Activated T-helper 1 cell treated with anti-CD3 and anti-CD28 coated beads, Interleukin-2, amount 50 U/mL, for 16 hours (primary cell): ENCODE measurements at places on chromosomes 3 and 15.

GRCh38 chr15:84914351-84914750 lies 29.9 kb downstream of the SLC28A1 start:
- no peak for DNase-seq

- no peak for DNase-seq
Measured at GRCh38 chr3:53633197-53633787, 138.9 kb downstream of the CACNA1D start.

- DNase-seq: no peak
Measured at GRCh38 chr3:183212565-183212964, 40.5 kb upstream of the B3GNT5 start.

DNA sequence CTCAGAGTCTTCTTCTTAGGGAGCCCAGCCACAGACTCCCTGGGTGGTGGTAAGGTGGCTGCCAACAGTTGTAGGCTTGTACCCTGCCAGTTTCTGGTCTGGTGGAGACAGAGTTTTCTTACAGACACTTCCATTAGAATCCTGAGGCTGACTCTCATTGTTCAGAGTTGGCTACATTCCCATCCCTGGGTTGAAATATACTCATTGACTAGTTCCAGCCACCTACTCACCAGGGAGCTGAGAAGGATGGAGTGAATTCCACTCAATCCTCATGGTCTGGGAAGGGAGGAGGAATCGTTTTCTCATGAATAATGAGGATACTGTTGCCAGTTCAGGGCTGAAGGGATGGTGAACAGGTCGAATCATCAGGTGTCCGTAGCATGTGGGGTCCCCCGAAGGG lies 226.5 kb upstream of the PROK2 start:
- no peak for DNase-seq

DNA sequence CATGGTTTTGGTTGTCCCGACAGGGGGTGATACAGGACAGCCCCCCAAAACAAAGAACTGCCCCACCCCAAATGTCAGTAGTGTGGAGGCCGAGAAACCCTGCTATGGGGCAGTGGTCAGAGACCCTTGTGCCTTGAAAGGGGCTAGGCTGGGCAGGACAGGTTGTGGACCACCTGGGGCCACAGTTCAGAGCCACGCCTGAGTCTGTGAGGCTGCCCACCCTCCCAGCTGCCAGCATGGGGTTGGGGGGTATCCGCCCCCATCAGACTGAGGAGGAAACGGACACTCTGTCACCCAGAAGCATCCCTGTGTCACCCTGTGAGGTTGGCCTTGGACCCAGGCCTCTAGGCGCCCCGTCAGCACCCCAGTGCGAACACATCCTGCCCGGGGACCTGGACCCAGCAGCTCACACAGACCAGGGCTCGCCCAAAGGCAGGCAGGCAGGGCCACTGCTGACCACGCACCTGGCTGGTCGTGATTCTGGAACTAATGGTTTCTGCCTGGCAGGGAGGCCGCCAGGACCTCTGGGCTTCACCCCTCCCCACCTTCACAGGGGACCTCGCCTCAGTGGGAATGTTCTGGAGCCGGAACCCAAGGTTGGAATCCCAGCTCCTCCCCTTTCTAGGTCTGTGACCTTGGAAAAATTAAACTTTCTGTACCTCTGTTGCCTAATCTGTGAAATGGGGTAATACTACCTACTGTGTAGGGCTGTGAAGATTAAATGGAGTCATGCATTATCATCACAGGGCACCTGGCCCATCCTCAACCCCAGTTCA lies 1.4 kb downstream of the SLC41A3 start:
- no peak for DNase-seq

DNA sequence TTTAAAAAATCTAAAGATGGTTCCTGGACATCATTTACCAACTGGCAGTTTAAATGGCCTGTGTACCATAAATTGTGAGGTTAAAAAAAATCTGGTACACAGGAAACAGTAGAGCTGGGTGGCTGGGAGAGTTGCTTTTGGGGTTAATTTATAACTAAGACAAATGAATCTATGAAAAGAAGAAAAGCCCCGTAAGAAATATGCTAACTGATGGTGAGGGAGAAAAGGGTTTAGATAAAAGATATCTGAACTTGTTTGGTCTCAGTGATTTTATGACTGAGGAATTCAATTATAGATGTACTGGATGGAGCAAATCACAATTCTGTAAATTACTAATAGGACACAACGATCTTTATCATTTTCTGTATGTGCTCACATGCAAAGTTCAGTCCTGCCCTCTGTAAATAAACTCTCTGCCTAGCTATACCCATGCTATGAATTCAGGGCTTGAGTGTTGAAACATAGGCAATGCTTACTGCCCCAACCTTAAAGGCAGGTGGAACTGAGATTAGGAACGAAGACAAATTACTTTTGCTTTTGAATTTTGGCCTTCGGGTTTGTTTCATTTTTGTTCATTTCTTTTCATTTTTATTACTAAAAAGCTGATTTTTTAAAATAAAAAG lies 28.0 kb downstream of the PPARG start:
- no peak for DNase-seq

DNA sequence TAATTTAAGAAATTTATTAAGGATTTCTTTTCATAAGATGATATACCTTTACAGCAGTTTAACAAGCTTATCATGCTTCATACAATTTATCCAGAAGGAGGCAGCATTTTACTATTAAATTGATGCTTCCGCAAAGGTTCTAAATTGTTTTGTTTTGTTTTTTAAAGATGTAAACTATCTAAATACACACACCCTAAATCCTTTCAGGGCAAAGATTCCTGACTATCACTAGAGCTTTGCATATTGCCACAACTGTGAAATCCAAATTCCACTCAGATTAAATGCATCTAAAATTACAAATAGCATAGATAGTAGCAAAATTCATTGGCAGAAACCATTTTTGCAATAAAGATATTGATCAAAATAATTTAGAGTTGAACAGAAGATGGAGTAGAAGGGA lies 44.5 kb upstream of the CCNL1 start:
- no peak for DNase-seq

GRCh38 chr15:63640146-63640545 lies 43.0 kb downstream of the FBXL22 start:
- no peak for DNase-seq

- no peak for DNase-seq
Measured at GRCh38 chr3:183777016-183777618, 48.3 kb downstream of the MAP6D1 start.

DNA sequence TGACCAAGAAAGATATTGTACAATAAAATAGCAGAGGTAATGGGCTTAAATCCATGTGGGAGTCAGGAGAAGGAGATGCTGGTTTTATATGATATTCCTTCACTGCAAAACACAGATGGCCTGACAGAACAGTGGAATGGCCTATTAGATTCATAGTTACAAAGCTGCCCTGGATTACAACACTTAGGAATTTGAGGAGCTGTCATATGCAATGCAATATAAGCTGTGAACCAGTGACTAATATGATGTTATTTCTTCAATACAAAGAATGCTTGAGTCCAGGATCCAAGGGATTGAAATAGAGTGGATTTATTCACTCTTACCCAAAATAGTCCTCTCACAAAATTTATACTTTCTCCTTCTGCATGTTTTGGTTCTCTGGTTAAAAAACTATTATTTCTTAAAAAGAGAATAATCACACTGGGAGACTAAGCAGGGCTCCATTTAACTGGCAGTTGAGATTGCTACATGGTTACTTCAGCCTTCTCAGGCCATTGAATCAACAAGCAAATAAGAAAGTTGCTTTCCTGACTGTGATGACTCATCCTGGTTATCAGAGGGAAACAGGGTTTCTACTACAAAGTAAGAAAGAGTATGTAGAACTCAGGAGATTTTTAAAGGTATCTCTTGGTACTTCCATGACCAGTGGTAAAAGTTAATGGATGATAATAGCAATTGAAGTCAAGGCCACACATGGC lies 79.8 kb upstream of the ZPLD1 start:
- DNase-seq: no peak

DNA sequence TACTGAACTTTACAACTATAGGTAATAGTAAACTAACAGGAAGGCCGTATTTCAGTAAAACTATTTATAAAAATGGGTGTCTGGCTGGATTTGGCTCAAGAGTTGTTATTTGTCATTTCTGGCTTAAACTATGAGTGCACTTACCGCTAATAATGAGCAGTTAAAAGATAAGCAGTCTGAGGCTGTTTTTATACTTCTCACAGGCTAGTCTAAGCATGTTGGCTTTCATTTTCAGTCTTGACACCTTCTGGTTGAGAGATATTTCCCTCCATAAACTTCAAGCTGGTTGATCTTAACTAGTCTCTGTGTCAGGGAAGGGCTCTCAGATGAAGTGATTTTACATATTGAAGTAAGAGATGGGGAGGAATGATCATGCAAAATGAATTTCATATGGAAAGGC lies 96.1 kb downstream of the RSRC1 start:
- no peak for DNase-seq

GRCh38 chr3:189121092-189121491 lies 50.7 kb upstream of the TPRG1 start:
- DNase-seq: no peak

GRCh38 chr3:18357747-18358146 lies 67.4 kb downstream of the SATB1 start:
- no peak for DNase-seq

GRCh38 chr15:53829471-53829870 lies 70.0 kb upstream of the WDR72 start:
- no peak for DNase-seq

- no peak for DNase-seq
Measured at GRCh38 chr3:41317298-41317697, 118.0 kb downstream of the CTNNB1 start.

GRCh38 chr15:28959326-28959725 lies 73.6 kb downstream of the APBA2 start:
- DNase-seq: no peak

GRCh38 chr3:159028706-159029105 lies 226.9 kb downstream of the MFSD1 start:
- no peak for DNase-seq

- no peak for DNase-seq
Measured at GRCh38 chr3:122356402-122356801, 26.6 kb downstream of the MIX23 start.

DNA sequence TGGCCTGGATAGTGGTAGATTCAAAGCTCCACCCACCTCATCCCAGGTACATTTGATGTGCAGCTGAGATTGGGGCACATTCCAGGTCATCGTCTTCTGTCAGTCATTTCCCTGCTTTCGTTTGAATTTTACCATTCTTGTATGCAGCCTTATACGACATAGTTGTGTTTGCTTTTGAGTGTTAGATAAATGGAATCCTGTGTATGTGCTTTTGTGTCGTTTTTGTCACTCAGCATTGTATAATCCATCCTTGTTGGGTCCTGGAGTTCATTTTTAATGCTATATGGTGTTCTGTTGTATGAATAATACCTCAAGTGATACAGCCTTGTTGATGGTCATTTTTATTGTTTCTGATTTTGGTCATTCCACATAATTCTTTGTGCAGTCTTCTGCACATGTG lies 7.3 kb downstream of the RCCD1 start:
- DNase-seq: no peak

DNA sequence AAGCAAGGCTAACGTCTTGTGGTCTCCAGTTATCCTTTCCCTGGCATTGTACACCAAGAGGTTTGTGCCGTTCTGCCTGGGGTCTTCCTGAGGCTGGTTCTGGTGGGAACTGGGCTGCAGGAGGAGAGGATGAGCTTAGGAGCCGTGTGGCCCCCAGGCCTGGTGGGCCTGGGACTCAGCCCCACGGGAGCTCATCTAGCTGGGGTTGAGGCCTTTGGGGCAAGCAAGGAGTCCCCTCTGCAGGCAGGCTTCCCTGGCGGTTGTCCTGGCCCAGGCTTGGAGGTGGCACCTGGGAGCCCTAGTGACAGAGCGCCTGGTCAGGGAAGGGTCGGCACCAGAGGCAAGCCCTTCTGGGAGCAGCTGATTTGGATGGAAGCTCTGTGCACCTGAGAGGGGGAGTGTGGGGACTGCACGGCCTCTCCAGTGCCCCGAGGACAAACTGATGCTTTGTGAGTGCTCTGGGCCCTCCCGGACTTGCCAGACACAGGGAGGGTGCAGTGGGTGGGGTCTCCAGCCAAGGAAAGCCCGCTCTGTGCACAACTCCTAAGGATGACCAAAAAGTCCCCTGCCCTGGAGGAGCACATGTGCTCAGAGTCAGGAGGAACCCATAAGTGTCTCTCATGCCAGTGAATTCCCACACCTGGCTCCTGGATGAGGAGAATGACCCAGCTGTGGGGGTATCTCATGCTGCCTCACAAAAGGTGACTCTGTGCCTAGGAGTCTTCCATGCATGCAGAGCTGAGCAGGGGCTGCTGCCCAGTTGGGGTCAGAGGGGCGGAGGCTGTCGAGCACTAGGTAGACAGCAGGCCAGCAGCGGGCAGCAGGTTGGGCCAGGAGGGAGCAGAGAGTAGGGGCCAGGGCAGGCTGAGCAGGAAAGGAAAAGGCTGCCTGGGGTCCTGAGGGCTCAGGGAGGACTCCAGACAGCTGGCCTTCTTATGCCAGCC lies 2.7 kb downstream of the PAK6 start:
- DNase-seq: no peak

GRCh38 chr3:122343654-122344053 lies 18.6 kb downstream of the CSTA start:
- DNase-seq: no peak

GRCh38 chr3:40143283-40144090 lies 166.0 kb upstream of the EIF1B start:
- no peak for DNase-seq

- DNase-seq: no peak
Measured at GRCh38 chr15:24955531-24955921, 739 bp downstream of the SNRPN start.

GRCh38 chr3:131363275-131363674 lies 18.3 kb upstream of the NUDT16 start:
- DNase-seq: no peak

DNA sequence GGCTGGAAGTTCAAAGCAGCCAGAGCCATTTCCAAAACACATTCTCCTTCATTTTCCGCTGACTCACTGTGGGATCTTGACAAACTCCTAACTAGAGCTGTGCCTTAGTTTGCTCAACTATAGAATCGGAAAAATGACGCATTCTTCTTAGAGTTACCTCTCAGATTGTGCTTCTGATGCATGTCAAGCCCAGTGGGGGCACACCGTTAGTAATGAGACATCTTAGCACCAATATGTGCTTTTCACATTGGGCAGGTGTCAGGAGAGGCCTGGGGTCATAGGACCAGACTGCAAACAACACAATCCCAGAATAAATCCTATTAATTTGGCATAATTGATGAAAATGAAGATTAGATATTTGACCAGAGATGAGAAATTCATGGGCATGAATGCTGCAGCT lies 71.3 kb upstream of the UBE3A start:
- DNase-seq: no peak

DNA sequence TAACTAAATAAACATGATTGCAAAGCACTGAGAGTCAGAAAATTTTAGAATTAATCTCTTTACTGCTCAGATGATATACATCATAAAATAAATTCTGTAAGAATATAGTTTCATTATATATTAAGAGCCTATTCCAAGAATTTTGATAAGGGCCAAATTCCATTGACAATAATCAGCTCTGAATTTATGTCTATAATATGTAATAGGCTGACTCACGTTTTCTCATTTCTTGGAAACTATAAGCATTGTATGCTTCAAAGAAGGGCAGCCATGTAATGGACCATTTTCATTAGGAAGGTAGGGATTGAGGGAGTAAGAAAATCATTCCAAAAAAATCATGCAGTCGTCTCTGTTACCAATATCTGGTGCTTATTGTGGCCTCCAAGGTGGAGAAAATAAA lies 315.9 kb downstream of the ZIC4 start:
- no peak for DNase-seq
